Uterus (tissue), 4 donors: ENCODE measurements at places on chromosomes 11 and 22. TPM values are rescaled to one million over a fixed set of nuclear protein-coding genes. Genes with fewer than 3 reads are reported as not detected.
A peak's percentile ranks its signal among the peaks of the same experiment; 100 is the strongest.

PDE2A gene
- 100 TPM for total RNA-seq

C1QTNF4 gene
- total RNA-seq = 15.4 TPM

TMEM191B gene
- total RNA-seq = not detected

DNA sequence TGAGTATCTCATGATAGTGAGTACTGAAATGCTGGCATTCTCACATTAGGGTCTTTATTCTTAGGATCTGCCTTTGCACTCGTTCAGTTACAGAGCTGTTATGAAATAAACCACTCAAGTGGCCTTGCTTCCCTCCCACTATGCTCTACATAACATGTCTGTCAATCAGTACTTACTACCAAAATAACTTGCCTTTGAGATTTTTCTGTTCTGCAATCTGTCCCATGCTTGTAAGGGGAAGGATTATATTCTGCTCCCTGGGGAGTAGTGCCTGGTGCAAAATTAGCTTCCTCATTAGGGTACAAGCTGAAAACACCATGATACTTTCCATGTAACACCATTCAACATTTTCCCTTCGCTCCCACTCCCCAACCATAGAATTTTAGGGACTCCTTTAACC, 1.9 kb upstream of the GRAP2 start:
- no peak overlapping the region for H3K27ac ChIP-seq
- no peaks in the 10 kb centered on the region for H3K36me3 ChIP-seq
- H3K4me3 ChIP-seq = no peak overlapping the region
- no peaks in the 10 kb centered on the region for H3K4me1 ChIP-seq
- no peaks in the 10 kb centered on the region for H3K27me3 ChIP-seq

DNA sequence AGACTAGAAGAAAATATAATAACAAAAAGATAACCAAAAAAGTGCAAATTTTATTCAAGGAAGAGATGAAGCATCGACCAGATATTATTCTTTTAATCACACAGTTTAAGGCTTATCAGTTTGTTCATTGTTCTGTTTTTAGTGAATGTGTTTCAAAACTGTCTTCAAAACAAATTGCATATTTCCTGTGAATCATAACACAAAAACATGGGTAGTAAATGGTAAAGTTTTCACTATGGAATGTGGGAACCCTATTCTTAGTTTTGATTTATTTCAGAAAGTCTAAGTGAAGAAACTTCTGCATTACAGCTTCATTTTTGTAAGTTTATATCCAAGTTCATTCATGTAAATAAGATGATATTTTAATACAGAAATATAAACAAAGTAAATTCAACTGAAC, 207.6 kb upstream of the LUZP2 start:
- H3K27me3 ChIP-seq = no peaks in the 10 kb centered on the region
- no peaks in the 10 kb centered on the region for H3K36me3 ChIP-seq
- no peak for DNase-seq
- no peak overlapping the region for H3K4me3 ChIP-seq
- no peaks in the 10 kb centered on the region for H3K4me1 ChIP-seq

DNA sequence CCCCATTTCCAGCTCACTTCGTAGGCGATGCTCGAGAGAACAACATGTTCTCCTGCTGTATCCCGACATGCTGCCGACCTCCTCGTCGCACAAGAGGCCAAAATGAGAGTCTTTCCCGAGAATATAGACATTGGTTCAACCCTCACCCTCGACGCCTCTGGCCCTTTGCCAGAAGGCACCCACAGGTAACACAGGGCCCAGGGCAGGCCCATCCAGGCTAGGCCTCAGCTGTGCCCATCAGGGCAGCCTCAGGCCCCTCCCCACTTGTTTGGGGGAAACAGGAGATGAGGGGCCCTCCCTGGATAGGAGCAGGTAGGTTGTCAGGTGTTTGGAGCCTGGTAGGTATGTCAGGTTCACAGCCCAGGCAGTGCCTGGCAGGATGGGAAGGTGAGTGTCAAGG, 2.7 kb upstream of the RGL4 start:
- H3K4me3 ChIP-seq = no peak overlapping the region
- no peaks in the 10 kb centered on the region for H3K27me3 ChIP-seq
- H3K4me1 ChIP-seq = peaks cover 3% of the 10 kb centered on the region
- no peak overlapping the region for H3K27ac ChIP-seq
- H3K36me3 ChIP-seq = no peaks in the 10 kb centered on the region

DNA sequence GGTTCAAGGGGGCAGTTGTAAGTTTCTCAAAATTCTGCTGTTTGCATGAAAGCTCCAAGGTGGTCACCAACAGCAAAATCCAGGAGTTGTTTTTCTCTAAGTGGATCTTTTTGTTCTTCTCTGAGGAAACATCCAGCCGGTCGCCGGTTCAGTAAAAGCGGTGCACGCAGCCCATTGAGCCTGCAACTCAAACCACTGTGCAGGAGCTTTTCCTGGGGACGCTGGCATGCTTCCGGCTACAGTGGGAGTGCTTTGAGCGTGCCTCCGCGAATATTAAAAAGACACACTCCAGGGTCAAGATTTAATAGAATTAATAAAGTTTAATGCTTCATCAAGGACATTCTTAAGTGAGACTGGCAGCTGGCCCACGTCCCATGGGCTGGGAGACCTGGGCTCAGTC, 25.4 kb downstream of the IGF2 start:
- no peaks in the 10 kb centered on the region for H3K4me1 ChIP-seq
- H3K4me3 ChIP-seq = no peak overlapping the region
- H3K27ac ChIP-seq = no peak overlapping the region
- DNase-seq = no peak

- H3K27me3 ChIP-seq = no peaks in the 10 kb centered on the region
- H3K27ac ChIP-seq = no peak overlapping the region
- no peak for DNase-seq
- H3K4me1 ChIP-seq = no peaks in the 10 kb centered on the region
- no peaks in the 10 kb centered on the region for H3K36me3 ChIP-seq
These were observed 13.5 kb downstream of the CHKA start for GRCh38 chr11:68107689-68108088.

DNA sequence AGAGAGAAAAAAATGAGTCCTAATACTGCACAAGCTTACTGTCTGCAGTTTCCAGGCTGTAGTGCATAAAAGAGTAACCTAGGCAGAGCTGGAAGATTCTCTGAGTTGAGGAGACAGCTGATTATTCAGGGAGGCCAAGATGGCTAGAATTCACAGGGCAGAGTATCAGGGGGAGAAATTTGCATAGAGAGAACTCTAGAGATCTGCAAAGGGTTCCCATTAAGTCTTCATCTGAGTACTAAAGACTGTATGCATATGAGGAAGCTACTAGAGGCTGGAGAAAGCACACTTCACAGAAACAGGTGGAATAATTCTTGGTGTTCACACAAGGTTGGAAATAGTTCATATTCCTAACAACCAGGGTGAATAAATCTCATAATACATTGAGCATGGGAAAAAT, 66.6 kb upstream of the RRAS2 start:
- no peaks in the 10 kb centered on the region for H3K36me3 ChIP-seq
- H3K4me3 ChIP-seq = no peak overlapping the region
- H3K27ac ChIP-seq = no peak overlapping the region
- no peaks in the 10 kb centered on the region for H3K27me3 ChIP-seq
- H3K4me1 ChIP-seq = peaks cover 9% of the 10 kb centered on the region
- no peak for DNase-seq

DNA sequence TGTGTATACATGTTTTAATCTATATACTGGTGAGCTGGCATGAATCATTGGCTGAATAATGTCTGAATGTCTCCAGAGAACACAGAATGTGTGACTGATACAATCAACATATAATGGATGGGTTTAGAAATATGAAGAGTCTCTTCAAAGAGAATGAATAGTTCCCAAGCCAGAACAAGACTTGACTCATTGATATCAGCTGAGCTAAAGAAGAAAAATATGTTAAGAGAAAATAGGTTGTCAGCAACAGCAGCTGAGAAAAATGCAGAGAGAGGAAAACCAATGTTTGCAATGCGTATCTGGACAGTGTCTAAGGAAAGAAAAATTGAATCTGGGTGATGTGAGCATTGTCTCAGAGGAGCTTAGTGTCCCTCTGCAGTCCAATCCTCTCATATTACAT, 1281.8 kb upstream of the TENM4 start:
- no peak for DNase-seq
- no peak overlapping the region for H3K4me3 ChIP-seq
- no peaks in the 10 kb centered on the region for H3K4me1 ChIP-seq
- H3K27me3 ChIP-seq = no peaks in the 10 kb centered on the region
- no peaks in the 10 kb centered on the region for H3K36me3 ChIP-seq
- H3K27ac ChIP-seq = no peak overlapping the region

GRCh38 chr22:20436307-20436767, 1.3 kb downstream of the SCARF2 start:
- H3K36me3 ChIP-seq = no peaks in the 10 kb centered on the region
- H3K27me3 ChIP-seq = no peaks in the 10 kb centered on the region
- H3K4me1 ChIP-seq = no peaks in the 10 kb centered on the region
- H3K4me3 ChIP-seq = peak overlapping the region; percentile 77

- no peak for DNase-seq
- no peaks in the 10 kb centered on the region for H3K27me3 ChIP-seq
- no peak overlapping the region for H3K27ac ChIP-seq
These were observed 189.5 kb downstream of the TBC1D22A start for GRCh38 chr22:46951973-46952372.

DNA sequence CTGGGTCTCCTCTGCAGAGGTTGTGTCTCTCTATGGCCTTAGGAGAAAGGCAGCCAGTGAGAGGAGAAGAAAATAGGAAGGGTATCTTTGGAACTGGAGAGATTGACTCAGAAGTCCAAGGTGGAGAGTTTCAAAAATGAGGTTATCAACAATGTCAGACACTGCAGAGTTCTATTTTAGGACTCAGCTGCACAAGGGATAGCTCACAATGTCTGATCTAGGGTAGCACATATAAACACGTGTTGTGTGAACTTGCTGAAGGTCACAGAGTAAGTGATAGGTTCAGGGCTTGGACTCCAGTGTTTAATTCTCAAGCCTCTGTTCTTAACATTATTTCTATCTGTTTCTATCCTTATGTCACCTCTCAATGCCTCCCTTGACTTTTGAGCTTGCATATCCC, 305.0 kb upstream of the LARGE1 start:
- H3K4me3 ChIP-seq = no peak overlapping the region
- no peaks in the 10 kb centered on the region for H3K36me3 ChIP-seq
- H3K27ac ChIP-seq = no peak overlapping the region
- H3K4me1 ChIP-seq = no peaks in the 10 kb centered on the region
- no peak for DNase-seq

GRCh38 chr11:96197801-96198701, 144.9 kb downstream of the MAML2 start:
- H3K4me3 ChIP-seq = no peak overlapping the region
- peak overlapping the region; percentile 3 for H3K27ac ChIP-seq
- DNase-seq = no peak
- H3K36me3 ChIP-seq = no peaks in the 10 kb centered on the region

DNA sequence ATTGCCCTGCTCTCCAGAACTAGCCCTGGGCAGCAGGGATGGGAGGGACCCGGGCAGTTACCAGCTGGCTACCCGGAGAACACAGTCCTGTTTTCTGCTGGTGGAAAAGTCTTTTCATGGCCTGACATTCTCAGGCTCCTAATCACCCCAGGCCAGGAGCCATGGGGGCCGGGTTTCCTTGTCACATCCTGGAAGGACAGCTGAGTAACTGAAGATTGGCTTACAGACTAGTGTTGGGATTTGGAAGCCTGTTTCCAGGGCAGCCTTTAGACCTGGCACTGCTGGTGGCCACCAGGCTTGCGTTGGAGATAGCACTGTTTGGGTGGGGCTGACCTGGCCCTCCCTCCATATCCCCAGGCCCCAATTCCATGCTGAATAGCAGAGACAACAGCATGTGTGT, 349.0 kb downstream of the CTTN start:
- H3K27ac ChIP-seq = no peak overlapping the region
- peaks cover 2% of the 10 kb centered on the region for H3K27me3 ChIP-seq
- H3K36me3 ChIP-seq = no peaks in the 10 kb centered on the region
- no peaks in the 10 kb centered on the region for H3K4me1 ChIP-seq
- H3K4me3 ChIP-seq = no peak overlapping the region

GRCh38 chr22:28832731-28833130, 32.4 kb upstream of the XBP1 start:
- no peaks in the 10 kb centered on the region for H3K4me1 ChIP-seq
- H3K36me3 ChIP-seq = no peaks in the 10 kb centered on the region
- no peak overlapping the region for H3K4me3 ChIP-seq
- no peak for DNase-seq

DNA sequence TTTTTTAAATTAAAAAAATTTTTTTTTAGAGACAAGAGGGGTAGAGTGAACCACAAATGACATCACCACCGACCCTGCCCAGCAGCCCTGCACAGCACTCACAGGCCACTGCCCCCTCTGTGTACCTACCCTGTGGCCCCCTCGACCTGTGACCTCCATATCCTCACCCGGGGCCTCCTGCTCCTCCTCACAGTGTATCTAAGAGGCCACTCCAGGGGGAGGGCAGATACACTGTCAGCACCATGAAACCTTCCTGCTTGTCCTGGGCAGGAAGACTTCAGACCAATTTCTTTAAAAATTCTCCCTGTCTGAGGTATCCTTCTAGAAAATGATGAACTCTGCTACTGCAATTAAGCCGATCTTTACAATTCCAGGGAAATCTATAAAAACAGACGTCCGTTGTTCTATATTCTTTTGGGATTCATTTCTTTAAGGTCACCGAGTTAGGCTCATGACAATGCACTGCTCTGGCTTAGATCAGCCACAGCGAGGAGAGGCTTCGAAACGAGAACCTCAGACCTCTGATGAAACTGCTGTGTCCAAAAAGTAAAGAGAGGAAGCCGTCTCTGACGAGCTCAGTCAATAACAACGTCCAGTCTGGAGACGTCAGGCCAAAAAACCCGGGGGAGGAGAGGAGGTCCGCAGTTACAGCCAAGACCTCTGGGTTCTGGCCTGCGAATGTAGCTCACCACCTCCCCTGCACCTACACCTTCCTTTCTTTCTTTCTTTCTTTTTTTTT, 17.5 kb downstream of the NFAM1 start:
- DNase-seq = no peak
- H3K36me3 ChIP-seq = no peaks in the 10 kb centered on the region
- no peak overlapping the region for H3K27ac ChIP-seq
- H3K4me3 ChIP-seq = no peak overlapping the region

GRCh38 chr11:11845071-11845470, 3.3 kb downstream of the USP47 start:
- peak overlapping the region; percentile 12 for H3K27ac ChIP-seq
- DNase-seq = no peak
- peaks cover 27% of the 10 kb centered on the region for H3K4me1 ChIP-seq
- no peak overlapping the region for H3K4me3 ChIP-seq

- DNase-seq = no peak
- H3K27ac ChIP-seq = no peak overlapping the region
These were observed 102.1 kb downstream of the C11orf91 start for GRCh38 chr11:33598426-33599069.

- H3K4me3 ChIP-seq = no peak overlapping the region
- H3K36me3 ChIP-seq = no peaks in the 10 kb centered on the region
- peaks cover 4% of the 10 kb centered on the region for H3K4me1 ChIP-seq
- peak overlapping the region; percentile 84 for H3K27ac ChIP-seq
These were observed 32.0 kb downstream of the GUCY1A2 start for GRCh38 chr11:106986261-106986660.
